Liver (tissue), 10 donors: ENCODE measurements at places on chromosomes 16 and 17. TPM values are rescaled to one million over a fixed set of nuclear protein-coding genes. Genes with fewer than 3 reads are reported as not detected.

Gene TNFRSF13B
- total RNA-seq, result not detected

Gene NOG
- 0.37 TPM for total RNA-seq

DNA sequence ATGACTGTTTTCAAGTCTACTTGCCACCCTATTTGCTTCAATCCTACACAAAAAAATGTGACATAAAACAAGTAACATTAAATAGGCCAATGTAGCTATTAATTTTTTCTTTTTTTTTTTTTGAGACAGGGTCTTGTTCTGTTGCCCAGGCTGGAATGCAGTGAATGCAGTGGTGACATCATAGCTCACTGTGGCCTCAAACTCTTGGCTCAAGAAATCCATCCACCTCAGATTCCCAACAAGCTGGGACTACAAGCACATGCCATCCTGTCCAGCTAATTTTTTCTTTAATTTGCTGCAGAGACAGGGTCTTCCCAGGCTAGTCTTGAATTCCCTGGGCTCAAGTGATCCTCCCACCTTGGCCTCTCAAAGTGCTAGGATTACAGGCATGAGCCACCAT lies 29.4 kb downstream of the ANKFY1 start:
- no peak overlapping the region for H3K4me3 ChIP-seq
- DNase-seq, result no peak
- H3K27me3 ChIP-seq, result no peaks in the 10 kb centered on the region

DNA sequence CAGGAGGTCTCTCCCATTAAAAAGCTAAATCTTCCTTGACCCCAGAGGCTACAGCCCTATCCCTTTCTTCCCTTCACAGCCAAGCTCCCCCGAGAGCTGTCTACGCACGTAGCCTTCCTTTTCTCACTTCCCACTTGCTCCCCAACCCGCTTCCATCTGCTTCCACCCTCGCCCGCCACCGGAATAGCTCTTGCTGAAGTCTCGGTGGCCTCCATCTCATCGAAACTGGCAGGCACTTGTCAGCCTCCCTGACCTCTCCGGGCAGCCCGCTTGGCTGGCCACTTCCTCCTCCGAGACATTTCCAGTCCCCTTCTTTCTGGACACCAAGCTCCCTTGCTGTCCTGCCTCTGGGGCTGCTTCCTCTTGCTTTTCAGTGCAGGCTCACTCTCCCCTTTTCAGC lies 10.7 kb upstream of the EPOP start:
- H3K4me3 ChIP-seq, result no peak overlapping the region
- no peaks in the 10 kb centered on the region for H3K4me1 ChIP-seq
- no peaks in the 10 kb centered on the region for H3K36me3 ChIP-seq

GRCh38 chr17:2905696-2906501 lies 109.7 kb downstream of the RAP1GAP2 start:
- no peaks in the 10 kb centered on the region for H3K36me3 ChIP-seq
- H3K4me1 ChIP-seq, result no peaks in the 10 kb centered on the region
- H3K27me3 ChIP-seq, result no peaks in the 10 kb centered on the region
- H3K27ac ChIP-seq, result no peak overlapping the region
- no peak overlapping the region for H3K4me3 ChIP-seq

GRCh38 chr16:1101573-1102332 lies 5.7 kb upstream of the C1QTNF8 start:
- H3K27me3 ChIP-seq, result no peaks in the 10 kb centered on the region
- no peak overlapping the region for H3K4me3 ChIP-seq
- DNase-seq, result no peak
- no peaks in the 10 kb centered on the region for H3K4me1 ChIP-seq
